ENCODE measurements at places on chromosomes 2 and 18. TPM values are rescaled to one million over a fixed set of nuclear protein-coding genes. Genes with fewer than 3 reads are reported as not detected.

DNA sequence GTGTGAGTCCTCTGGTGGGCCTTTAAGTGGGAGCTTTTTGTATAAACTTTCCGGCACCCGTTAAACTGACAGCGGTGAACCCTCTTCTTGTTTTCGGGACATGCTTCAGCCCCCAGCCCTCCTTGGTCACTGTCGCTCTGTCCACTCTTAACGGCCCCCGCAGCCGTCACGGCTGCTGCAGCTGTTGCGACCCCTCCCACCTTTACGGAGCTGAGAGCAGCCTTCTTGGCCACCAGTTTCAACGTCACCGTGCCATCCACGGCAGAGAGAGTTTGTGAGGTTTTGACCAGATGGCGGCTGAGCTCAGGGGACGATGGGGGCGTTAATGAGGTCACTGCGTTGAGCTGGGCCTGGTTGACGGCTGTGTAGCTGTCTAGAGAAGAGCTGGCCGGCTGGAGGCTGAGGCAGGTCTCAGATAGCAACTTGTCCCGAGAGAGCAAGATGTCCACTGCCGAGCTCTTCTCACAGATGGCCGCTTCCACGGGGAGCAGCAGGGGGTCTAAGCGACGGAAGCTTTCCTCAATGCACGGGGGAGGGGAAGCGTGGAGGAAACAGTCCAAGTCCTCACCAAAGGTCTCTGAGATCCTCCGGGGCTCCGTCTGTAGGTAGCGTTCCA, 41.9 kb downstream of the KLF7 start:
- DNase-seq, result no peak

The AOX1 gene
- total RNA-seq, result not detected

DNA sequence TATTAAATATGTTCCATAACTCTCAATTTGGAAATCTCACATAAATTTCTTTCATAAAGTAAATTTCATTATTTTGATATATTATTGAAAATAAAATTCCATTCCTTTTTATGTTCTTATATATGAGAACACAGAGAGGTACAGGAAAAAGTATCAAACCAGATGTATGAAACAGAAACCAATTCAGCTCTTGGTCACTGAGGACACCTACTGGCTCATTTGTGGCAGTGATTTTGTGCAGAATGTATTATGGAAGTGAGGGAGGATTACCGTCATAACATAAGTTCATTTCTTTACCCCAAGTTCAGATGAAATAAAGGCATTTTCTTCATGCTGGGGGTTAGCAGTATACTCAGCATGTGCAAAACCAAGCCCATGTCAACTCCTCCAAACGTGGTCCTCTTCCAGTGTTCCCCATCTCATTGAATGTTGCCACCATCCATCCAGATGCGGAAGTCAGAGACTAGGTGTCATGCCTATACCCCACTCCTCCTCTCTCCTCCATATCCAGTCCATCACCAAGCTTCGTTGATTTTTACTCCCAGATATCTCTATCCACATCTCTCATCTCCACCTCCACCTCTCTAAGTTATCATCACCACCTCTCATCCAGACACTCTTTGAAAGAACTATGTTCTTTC, 41.7 kb upstream of the MALL start:
- peak; percentile 89 for DNase-seq

DNA sequence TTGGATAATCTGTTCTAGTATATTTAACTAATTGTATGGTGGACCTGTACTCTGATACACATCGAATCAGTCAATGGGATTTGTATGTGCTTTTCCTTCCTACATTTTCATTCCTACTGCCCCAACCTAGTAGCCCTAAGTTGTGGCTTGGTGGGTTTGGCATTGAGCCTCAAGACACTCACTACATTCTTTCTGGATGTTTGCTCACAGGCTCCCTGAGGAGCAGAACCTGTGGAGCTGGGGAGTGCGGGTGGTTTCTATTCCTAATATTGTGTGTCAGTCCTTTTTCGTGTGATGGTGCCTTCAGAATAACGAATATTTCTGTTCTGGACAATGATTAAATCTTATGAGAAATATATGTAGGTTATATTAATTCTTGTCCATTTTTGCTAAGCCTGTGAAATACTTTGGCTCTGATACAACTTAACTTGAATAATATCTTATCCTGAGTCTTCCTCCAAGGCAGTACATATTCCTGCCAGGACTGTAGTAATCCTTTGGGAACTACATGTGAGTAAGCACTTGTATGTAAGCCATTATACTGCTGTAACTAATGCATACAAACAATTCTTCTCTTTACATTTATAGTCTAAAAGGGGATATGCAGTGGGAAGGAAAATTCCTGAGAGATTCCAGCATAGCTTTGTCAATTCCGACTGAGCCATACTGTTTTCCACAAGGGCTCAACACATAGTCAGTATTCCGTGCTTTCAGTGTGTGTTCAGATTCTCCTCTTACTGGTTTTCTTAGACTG, 150.6 kb downstream of the AGPS start:
- DNase-seq, result no peak

DNA sequence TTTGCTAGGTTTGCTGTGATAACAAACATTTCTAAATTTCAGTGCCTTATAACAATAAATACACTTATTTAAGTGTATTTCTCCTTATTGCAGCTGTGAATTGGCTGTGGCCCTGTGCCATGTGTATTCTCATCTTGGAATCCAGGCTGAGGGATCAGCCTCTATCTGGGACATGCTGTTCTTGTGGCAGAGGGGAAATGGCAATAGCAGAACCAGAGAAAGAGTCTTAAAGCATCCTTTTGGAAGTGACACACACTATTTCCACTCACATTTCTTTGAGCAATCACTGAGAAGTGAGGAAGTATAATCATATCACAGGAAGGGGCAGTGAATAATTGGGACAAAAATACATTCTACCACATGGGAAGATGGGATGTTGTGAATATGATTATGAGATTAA, 66.2 kb upstream of the PROKR1 start:
- DNase-seq, result no peak

The STPG4 gene
- 6.9 TPM for total RNA-seq

The RPE gene
- 68.6 TPM for total RNA-seq

DNA sequence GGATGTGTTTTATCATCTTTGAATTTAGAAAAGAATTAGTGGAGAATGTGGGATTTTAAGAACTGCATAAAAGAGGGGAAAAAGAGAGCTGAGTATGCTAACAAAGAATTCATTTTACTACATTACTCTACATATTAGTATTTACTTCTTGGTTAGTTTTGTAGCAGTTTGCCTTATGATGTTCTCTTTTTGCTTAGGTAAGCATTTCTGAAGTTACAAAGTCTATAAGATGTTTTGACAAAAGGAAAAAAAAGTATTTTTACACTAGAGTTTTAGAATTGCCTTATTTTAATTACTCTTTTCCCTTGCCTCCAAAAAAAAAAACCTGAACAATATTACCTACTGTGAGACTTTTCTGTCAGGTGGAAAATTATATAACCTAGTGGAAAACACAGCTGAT, 739.5 kb upstream of the SLC39A10 start:
- no peak for DNase-seq

DNA sequence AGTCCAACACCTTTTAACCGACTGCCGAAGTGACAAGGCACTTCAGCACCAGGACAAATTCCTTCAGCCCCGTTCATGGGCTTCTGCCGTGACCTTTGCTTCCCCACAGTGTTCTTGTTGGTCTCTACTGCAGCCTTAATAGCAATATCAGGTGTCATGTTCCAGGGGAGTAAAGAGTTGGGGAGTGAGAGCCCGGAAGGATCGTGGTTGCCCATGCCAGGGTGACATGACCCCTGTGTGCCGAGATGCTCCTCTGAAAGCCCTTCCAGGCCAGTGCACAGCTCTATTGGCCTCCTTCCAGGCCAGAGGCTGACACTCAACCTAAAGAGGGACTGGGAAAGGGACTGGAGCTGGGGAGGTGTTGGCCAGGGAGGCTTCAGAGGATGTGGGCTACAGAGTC, 279.2 kb downstream of the CYRIA start:
- DNase-seq, result no peak

The SLC14A1 gene
- total RNA-seq, result 5.9 TPM

DNA sequence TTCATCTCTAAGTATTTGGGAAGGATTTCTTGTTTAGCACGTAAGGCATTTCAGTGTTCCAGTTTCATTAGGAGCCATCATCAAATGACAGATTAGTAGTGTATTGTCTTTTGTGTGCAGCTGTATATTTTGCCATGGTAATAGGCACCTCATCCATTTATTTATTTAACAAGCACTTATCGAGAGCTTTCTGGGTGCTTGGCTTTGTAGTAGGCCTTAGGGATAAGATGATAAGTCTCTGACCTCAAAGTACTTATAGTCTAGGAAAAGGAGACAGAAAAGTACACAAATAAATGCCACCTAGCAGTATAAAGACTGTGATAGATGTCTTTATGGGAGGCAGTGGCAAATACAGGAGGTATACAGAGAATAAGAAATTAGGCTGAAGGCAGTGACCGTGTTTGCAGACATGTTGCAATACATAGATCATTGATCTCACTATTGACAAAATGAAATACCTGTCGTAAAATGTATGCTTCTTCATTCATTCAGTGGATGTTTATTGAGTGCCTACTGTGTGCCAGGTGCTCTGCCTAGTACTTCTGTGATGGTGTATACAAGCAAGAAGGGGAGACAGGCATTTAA, 265.9 kb downstream of the SETBP1 start:
- DNase-seq, result no peak

GRCh38 chr2:159650574-159650973, 34.2 kb upstream of the BAZ2B start:
- DNase-seq, result no peak

- no peak for DNase-seq
Measured at GRCh38 chr2:235641956-235642355, 148.1 kb downstream of the AGAP1 start.

The ABCB11 gene
- not detected for total RNA-seq

DNA sequence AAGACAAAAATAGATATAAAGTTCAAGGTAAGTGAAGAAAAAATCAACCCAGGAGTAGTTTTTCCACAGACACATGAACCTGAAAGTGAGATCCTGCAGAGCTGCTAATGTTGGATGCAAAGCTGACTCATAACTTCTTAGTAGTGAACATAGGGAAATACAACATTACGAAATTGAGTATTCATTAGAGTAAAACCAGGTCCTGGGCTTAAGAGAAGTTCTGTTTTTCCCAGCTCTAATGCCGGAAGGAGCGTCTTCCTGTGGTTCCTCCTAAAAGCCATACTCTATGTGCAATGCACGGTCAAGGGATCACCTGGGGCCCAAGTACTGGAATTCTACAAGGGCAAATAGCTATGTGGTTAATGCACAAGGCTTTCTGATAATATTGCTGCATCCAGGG, 141.7 kb downstream of the RBMS1 start:
- DNase-seq, result no peak

DNA sequence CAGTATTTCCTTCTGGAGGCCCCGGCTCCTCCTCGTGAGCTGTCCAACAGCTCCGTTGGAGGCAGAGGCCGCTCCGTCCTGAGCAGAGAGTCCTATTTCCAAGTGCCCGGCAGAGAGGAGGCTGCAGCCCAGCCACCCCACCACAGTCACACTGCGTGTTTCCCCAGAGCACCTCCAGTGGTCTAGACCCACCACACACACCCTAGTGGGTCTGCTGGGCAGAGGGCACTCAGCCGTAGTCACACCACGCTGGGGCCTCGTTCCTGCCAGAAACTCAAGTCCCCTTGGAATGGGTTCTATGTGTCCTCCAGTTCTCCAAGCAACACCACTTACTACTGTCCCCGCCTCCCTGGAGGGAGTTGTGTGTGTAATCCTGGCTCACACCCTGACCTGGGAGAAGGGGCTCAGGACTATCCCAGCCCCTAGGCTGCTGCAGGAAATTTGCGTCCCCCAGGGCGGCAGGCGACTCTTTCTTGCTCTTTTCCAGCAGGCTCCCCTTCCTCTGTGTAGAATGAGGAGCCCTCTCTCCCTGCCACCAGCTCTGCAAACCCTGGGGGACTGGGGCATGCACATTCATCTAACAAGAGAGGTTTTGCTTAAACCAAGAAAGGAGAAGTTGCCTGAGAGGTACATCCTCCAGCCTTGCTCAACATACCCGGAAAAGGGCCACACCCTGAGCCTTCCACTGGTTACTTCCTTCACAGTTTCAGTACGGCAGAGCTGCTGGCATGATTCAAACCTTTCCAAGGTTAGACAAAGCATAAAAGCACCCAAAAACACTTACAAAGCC, 114.1 kb downstream of the NDUFA10 start:
- DNase-seq, result no peak

The SKA1 gene
- total RNA-seq, result 9.4 TPM

DNA sequence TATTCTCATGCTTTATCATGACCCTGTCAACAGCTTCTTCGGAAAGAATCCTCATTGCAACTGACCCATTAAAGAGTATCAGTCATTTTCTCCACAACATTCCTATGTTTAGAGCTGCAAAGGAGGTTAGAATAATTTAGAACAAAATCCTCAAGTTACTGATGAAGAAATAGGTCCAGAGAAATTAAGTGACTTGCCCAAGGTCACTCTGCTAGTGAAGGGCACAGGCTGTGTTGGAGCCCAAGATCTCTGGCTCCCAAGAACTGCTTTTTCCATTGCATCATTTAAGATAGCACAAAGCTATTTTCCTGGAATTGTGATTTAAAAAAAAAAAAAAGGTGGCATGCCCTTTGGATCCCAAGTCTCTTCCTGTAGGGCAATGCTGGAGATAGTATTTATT, 9.6 kb downstream of the IRS1 start:
- DNase-seq, result no peak

DNA sequence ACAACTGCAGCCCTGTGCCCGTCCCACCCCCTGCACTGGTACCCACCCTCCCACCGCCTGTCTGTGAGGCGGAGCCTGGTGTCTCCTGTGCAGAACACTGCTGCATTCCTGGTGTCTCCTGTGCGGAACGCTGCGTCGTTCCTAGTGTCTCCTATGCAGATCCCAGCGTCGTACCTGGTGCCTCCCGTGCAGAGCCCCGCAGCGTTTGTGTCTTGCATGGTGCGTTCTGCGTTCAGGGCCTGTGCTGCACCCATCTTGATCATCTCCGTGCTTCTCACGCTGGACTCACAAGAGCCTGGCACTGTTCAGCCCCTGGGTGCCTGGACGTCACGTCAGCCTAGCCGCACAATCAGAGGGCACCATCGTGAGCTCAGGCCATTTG, 248.6 kb upstream of the SALL3 start:
- no peak for DNase-seq

GRCh38 chr2:112335600-112335999, 60.2 kb downstream of the ZC3H6 start:
- DNase-seq, result no peak

GRCh38 chr2:196809260-196809659, at the start of gene C2orf66:
Gene C2orf66 (minus strand): TSS chr2:196809355. CDS start chr2:196809336, 19 bp downstream.
- no peak for DNase-seq

The REG3G gene
- not detected for total RNA-seq

- no peak for DNase-seq
Measured at GRCh38 chr2:171386627-171387026, 47.2 kb downstream of the METTL8 start.

The SFT2D3 gene
- total RNA-seq, result 11.1 TPM

GRCh38 chr2:236959876-236960275, 125.8 kb upstream of the COPS8 start:
- no peak for DNase-seq
